ENCODE measurements at places on chromosomes 13 and 19.

DNA sequence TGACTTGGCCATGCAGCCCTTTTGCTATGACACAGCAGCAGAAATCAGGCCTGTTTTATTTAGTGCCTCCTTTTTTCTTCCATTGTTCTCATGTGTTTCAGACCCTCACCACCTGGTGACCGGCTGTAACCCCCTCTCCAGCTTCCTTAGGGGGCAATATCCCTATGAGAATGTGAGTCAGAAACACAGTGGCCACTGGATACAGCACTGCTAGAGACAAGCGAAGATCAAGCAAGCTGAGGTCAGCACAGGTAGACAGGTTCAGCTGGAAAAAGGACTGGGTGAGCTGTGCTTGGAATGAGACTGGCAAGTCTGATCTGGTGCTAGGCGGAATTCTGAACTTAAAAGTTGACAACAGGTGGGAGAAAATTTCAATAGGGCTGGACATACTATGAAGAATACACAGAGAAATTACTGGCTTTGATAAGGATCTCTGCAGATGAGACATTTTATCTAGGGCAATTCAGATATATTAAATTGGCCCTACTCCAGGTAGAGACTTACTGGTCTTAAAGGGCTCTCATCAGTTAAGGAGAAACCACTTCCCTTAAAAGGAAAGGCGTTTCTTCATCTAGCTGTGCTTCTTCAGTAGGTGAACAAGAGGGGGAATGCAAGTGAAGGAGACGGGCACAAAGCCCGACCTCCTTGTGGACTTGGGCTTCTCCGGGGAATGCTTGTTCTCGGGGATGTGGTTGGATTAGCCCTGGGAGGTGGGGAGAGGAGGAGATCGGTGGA is 83.3 kb downstream of the ERCC5 start:
- DNase-seq = no peak

DNA sequence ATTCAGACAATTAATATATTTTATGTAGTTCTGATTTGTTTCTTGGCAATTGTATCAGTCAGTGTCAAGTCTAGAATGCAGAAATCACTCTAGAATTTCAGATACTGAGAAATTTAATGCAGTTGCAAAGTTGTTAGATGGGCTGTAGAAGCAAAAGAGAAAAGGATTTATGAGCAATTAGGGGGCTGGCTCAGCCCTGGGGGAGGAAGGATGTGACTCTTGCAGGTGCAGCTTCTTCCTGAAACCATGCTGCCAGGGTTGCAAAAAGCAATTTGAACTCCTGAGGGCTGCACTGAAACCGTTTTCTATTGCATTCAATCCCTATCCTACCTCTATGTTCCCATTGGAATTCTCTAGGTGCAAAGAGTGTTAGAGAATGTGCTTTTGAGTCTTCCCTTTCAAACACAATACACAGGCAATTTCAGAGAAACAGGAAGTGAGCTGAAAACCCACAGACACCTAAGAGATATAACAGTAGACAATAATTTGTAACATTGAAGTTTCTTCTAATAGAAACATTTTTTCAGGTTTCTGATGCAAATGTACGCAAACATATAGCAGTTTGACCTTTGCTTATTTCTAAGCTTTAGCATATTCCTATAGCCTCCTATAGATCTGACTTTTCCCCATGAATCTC is 814.7 kb upstream of the ATXN8OS start:
- no peak for DNase-seq

DNA sequence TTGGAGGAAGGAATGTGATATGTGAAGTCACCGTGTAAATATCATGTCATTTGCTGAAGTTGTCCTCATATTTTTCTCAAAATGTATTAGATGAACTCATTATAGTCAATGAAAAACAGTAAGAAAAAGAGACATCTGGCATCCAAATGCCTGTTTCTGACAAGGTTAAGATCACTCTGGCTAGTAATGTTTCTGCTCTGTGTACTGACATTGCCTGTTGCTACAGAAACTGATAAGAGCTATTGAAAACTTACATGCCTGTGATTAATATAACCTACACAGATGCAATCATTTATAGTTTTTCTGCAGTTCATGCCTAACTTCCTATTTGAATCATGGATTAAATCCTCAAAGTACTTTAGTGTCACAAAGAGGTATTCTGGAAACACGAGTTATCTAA is 249.8 kb downstream of the NBEA start:
- DNase-seq = no peak

DNA sequence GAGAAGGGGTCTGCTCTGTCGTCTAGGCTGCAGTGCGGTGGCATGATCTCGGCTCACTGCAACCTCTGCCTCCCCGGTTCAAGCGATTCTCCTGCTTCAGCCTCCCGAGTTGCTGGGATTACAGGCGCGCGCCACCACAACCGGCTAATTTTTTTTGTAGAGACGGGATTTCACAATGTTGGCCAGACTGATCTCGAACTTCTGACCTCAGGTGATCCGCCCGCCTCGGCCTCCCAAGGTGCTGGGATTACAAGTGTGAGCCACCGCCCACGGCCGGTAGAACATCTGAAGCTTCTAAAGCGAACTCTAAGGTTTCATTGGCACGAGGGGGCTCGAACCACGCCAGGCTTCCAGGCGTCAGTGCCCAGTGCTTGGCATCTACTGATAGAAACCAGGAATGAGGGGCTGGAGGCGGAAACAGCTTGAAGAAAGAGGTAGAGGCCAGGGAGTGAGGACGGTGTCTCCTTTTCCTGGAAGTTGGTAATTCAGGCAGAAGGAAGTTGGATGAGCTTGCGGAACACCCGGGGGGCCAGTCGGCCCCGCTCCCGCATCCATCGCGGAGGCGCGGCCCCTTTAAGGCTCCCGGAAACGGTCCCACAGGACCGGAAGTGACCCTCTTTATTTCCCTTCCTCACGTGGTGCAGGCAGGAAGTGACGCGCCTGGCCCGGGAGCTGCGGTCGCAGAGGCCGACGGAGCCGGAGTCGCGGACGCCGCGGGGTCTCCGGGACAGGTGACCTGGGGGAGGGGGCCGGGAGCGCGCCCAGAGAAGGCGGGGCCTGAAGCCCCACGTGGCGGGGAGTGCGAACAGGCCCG is at the start of gene CCDC9:
CCDC9 (plus strand) TSS at position 647 of the 814 bp plus-strand sequence. CDS start 1,876 bp downstream, outside the sequence.
- DNase-seq = peak; percentile 90

- DNase-seq = no peak
Observed at GRCh38 chr19:49591731-49592485, 926 bp downstream of the PRR12 start.

DNA sequence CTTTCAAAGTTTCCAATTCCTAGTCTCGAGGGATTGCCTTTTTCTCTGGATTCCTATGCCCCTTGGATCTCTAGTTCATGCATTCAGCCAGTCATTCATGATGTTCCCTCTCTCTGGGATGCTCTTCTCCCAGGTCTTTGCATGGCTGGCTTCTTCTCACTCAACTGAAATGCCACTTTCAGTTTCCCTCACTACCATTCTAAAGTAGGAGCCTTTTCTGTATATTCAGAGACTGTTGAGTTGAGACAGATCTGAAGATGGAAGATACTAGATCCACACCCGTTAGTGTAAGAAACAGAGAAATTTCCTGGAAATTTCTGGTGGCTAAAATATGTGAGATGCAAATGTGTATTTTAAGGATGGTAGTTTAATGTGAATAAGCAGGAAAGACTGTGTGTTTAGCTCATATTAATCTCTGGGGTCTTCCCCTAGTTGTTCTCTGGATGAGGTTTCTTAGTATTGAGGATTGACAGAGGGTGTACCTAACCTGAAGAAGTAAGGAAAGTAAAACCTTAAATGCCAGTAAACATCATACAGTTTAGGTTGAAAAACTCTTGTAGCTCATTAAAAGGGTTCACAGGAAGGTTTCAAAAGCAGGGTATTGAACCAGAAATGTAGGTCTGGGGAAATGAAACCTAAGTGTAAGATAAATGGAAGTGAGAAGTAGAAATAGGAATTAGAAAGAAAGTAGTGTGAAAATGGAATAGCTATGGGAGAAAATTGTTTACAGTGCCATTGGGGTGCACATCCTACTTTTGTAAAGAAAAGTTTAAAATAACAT is 331.3 kb downstream of the NDFIP2 start:
- no peak for DNase-seq

DNA sequence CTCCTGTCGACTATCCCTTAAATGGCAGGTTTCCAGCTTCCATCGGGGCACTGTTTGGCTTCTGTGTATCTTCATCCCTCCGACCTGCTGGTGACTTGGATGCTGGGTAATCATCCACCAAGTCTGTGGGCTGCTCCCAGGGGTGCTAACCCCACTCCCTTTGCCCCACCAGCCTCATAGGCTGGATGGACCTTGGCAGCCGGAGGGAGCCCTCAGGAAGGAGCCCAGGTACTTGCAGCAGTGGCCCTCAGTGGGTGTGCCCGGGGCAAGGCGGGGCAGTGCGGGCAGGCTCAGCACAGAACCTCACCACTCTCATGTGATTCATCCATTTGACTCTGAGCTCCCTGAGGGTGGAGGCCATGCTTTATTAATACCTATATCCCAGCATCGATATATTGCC is 27.4 kb upstream of the TUBGCP3 start:
- DNase-seq = no peak

DNA sequence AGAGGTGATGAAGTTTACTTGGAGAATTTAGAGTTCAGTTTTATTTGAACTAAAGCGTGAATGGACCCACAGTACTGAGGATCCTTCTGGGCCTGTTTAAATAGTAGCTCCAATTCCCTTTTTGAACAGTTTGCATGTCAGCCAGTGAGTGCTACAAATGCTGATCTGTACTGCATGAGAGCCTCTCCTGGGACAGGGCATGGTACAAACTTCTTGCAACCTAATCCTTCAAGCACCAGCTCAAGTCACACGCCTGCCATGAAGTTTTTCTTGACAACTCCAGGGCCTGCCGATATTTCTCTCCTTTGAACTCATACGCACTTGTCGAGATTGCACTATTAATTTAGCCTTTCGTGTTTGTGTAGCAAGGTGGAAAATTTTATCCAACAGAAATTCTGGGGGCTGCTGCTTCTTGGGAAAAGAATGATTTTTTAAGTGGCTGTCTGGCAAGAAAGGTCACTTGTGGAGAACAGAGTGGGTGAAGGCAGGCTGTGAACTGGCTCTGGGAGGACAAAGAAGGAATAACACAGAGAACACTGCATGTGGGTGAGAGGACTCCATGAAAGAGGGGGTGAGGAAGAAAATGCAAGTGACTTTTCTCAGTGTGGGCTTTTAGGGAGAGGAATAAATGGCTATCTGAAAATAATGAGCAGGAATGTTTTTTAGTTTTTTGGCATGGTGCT is 192.5 kb downstream of the NDFIP2 start:
- DNase-seq = no peak

- no peak for DNase-seq
Observed at GRCh38 chr19:6890401-6890913, 3.1 kb downstream of the ADGRE1 start.

- no peak for DNase-seq
Observed at GRCh38 chr19:49685845-49686332, 3.5 kb upstream of the ADM5 start.

- no peak for DNase-seq
Observed at GRCh38 chr19:31515931-31516330, 166.7 kb upstream of the TSHZ3 start.

DNA sequence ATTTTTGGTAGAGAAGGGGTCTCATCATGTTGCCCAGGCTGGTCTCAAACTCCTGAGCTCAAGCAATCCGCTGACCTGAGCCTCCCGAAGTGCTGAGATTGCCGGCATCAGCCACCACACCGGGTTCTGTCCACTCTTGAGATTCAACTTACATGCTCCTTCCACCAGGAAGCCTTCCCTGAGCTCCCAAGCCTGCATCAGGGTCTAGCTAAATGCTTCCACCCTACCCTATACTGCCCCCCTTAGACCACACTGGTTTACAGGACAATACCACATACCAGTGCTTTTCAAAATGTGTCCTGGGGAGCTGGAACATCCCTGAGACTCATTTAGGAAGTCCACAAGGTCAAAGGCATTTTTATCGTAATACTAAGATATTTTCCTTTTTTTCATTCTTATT is 15.1 kb upstream of the CACNG8 start:
- DNase-seq = no peak

DNA sequence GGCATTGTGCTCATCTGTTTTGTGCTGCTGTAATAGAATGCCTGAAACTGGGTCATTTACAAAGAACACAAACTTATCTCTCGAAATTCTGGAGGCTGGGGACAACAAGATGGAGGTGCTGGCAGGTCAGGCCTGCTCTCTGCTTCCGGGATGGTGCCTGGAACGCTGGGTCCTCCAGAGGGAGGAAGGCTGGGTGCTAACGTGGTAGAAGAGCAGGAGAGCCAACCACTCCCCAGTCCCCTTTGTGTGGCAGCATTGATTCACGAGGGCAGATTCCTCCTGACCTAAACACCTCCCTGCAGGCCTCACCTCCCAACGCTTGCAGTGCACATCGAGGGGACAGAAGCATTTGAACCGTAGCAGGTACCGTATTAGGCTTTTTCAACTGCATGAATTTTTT is 34.1 kb upstream of the TFDP1 start:
- no peak for DNase-seq

- no peak for DNase-seq
Observed at GRCh38 chr13:62040806-62041205, 625.2 kb upstream of the PCDH20 start.

DNA sequence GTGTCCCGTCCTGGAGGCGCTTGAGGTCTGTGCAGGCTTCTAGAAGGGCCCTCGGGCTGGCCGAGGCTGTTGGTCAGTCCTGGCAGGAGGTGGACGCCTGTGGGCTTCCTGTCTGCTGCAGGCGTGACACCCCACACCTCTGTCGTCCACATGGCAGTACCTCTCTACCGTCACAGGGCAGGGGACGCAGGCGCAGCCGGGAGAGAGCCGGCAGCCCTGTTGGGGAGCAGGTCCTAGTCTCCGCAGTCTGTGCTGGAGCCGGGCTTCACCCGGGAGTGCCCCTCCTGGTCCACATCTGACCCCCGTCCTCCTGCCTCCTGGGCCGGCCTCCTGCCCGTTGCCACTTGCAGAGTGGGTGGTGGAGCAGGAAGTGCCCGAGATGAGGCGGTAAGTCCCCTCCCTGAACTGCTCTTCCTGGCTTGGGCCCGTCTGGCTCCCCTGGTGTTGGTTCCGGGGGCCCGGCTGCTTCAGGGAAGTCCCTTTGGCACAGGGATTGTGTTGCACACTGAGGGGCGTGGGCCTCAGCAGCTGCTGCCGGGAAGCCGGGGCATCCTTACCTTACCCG is 106.0 kb downstream of the KDM4B start:
- no peak for DNase-seq

GRCh38 chr13:110916301-110917142 is 1.7 kb upstream of the ANKRD10 start:
- DNase-seq = peak; percentile 33

DNA sequence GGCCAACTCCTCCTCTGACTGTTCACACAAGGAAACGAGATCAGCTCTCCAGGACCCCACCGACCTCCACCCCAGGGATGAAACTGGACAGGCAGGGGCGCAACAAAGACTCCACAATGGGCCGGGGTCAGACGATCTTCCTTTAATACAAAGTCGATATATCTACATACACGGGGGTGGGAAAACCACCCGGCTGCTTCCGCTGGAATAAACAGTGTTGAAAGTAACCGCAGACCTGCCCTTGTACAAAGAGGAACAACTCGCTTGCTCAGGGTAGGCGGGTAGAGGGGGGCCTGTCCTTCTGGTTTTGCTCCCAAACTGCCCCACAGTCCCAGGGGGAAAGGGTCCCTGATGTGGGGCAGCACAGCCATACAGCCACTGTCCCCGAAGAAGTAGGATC is 135.2 kb downstream of the PTPRS start:
- DNase-seq = no peak

All from kidney capillary endothelial cell (primary cell).